ENCODE measurements at places on chromosomes 12 and 14. TPM values are rescaled to one million over a fixed set of nuclear protein-coding genes. Genes with fewer than 3 reads are reported as not detected.

EML1 gene
- total RNA-seq: 50.1 TPM

KCNC2 gene
- not detected for total RNA-seq

CIROP gene
- not detected for total RNA-seq

PRH2 gene
- total RNA-seq: not detected
